Esophagus muscularis mucosa (tissue), 4 donors: ENCODE measurements at places on chromosomes 2 and 18. TPM values are rescaled to one million over a fixed set of nuclear protein-coding genes. Genes with fewer than 3 reads are reported as not detected.

DNA sequence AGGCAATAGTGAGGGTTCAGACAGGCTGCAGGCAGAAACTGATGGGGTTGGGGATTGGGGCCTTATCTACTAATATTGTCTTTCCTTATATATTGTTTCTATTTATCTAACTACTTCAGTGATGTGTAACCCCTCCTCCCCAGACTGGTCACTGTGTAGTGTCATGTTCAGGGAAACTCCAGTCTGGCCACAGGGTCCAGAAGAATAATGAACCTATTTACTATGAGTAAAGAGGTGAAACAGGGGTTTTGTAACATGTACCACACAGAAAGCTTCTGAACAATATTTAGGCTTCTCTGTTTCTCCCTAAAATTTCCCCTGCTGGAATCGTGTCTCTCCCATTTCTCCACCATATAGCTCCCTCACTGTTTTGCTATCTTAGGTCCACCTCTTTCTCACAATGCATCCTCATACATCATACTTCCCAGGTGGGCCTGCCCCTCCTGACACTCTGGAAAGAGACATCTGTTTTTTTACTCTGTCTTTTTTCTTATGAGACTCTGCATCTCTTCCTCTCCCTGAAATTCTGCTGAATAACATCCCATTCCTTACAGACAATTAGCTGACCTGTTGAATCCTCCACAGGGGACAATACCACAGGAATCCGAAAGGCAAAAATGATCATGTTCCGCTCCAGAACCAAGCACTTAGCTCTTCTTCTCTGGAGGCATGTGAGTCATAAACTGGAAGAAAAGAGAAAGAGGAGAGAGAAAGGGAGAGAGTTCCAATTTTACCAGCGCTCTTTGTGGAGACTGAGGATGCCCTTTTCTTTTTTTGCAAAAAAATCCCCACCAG is 154.8 kb downstream of the ZEB2 start:
- no peak for DNase-seq

DNA sequence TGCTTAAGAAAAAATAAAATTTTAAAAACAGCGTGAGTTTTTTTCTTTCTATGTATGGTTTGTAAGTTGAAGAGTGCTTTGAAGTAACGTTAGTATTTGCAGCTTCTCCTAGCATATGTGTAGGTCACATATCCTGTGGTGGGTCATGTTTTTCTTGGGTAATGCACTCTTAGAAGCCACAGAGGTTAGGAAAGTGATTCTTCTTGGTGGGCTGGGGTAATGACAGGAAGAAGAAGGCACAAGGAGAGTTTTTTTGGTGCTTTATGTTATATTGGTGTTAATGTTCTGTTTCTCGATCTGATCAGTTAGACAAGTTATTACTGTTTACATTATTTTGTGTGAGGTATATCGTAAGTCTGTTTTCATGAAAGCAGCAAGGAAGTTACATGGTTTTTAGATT is 109.0 kb downstream of the ICA1L start:
- no peak for DNase-seq

DNA sequence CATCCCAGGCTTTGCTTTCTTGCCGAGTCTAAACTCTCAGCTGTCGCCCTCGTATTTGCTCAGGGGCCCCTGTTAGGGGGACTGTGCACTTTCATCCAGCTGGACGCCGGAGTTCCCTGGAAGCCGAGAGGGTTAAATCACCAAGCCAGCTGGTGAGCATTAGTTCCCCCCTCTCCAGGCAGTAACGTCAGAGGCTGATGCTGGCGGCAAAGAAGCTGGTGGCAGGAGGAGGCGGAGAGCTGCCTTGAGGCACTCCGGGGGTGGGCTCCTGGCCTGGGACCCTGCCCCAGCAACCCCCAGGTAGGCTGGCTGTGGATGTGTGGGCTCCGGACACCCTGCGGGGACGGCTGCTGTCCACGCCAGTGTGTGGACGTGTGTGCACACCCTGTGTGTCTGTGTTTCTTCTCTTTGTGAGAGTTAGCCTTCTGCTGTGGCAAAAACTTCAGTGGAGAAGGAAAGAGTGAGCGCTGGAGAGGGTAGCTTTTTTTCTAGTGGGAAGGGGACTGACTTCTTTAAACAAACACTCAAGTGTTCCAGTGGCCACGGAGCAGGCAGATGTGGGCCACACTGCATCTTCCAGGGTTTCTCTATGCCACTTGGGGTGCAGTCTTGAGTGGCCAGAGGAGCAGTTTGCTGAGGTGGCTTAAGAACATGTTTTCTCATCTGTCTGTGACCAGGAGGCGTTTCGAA is 84.7 kb downstream of the GLI2 start:
- DNase-seq = no peak

DNA sequence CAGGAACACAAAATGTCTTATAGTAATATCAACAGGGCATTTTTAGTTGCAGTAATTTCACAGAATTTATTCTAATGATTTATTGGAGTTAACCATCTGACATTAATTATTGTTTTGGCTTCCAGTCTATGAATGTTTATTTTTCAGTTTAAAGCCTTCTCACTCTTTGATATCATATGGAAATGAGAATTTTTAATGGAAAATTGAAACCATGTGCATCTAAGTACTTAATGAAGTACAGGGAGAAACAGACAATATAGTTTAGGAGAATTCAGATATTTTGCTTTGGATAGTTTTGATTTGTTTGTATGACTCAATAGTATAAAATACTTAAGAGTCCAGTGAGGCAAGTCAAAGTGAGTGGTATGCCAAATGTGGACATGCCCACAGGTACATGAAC is 126.1 kb downstream of the OLA1 start:
- no peak for DNase-seq

DNA sequence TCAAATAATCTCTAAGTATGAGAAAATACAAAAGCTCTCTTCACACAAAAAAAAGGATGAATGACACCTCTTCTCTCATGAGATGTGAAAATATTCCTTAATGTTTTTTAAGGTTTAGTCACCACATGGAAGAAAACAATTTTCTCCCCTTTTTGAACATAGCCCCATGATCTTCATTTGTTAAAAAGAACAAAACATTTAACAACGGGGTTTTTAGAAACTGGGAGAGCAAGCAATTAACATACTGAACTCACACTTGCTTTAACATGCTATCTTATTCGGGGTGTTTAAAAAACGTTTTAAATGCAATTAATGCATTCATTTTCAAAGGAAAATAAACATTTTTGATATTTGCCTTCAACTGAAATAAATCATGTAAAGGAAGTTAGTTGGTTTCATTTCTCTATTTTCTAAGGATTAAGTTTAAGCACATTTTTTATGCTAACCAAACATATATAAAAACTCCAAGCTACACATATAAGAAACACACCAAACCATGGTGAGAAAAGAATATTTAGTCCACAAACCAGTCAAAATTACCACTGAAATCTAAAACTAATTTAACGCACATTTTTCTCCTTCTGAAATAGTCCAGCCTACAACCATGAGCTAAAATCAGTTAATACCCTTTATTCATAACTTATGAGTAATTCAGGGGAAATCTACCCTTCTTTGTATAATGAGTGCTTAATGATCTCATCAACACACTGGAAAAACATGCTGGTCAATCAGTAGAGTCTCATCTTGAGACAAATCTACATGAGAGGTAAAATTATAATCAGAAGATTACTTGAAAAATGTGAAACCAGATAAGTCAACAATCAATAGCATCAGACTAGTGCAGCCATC is 8.2 kb downstream of the FBXO11 start:
- no peak for DNase-seq

GRCh38 chr2:19046986-19047780 is 311.2 kb downstream of the OSR1 start:
- no peak for DNase-seq

GRCh38 chr2:115549611-115550130 is 1107.2 kb downstream of the DPP10 start:
- no peak for DNase-seq

DNA sequence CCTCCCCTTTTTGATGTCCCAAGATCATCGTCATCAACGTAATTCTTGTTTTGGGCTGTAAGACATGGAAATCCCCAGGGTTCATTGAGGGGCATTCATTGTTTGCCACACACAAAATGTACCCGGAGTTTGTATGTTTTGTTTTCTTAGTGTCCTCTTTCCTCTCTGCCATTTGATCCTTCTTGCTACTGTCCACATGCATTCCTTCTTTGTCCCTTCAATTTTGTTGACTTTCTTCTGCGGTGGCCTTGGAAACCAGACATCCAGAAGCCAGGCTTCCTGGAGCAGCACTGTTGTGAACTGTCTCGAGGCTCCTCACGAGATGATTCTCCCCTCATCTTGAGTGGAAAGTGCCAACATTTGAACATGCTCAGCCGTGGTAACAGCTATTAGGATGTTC is 24.8 kb downstream of the IGFBP2 start:
- no peak for DNase-seq

DNA sequence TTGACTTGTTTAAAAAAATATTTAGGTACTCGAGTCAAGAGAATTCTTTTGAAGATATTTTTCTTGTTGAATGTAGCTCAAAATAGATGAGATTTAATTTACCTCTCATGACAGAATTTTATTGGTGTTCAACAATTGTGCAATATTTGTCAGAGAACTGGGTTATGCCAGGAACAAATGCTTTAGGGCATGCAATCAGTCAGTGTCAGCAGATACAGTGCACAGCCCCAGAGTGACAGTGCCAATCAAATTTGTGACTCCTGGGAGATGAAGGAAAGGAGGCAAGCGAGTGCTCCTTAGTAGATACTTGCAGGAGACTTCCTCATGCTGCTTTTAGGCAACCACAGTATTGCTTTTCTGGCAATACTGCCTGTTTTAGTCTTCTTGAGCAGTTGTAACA is 81.2 kb upstream of the DSEL start:
- no peak for DNase-seq

DNA sequence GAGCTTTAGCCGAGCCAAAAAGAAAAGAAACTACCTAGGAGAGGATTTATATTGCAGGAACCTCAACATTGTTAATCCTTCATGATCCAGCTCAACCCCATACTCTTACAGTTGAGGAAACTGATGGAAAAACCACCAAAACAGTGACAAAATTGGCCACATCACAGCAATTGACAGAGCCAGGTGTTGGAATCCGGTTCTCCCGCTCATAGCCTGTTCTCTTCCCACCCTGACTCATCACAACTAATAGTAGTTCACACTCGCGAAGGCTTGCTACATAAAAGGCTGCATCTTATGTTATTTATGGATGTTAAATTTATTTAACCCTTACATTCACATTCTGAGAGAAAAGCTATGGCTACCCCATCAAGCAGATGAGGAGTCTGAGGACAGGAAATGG is 33.7 kb downstream of the SLC9A4 start:
- peak; percentile 24 for DNase-seq

DNA sequence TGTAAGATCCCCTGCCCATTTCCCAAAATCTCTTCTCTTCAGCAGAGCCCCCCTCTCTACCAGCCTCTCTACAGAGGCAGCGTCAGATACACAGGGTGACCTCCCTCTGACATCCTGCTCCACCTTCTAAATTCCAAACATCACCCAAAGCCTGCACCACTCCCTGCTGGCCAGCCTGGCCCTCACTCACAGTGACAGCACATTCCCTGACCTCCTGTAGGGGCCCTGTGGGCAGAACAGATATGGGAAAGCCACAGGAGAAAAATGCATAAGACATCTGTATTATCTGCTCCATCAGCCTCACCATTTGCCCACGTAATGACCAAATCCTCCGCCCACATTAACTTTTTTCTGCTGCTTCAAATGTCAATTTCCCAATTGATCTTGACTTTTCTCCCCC is 40.6 kb downstream of the TRABD2A start:
- DNase-seq = no peak

DNA sequence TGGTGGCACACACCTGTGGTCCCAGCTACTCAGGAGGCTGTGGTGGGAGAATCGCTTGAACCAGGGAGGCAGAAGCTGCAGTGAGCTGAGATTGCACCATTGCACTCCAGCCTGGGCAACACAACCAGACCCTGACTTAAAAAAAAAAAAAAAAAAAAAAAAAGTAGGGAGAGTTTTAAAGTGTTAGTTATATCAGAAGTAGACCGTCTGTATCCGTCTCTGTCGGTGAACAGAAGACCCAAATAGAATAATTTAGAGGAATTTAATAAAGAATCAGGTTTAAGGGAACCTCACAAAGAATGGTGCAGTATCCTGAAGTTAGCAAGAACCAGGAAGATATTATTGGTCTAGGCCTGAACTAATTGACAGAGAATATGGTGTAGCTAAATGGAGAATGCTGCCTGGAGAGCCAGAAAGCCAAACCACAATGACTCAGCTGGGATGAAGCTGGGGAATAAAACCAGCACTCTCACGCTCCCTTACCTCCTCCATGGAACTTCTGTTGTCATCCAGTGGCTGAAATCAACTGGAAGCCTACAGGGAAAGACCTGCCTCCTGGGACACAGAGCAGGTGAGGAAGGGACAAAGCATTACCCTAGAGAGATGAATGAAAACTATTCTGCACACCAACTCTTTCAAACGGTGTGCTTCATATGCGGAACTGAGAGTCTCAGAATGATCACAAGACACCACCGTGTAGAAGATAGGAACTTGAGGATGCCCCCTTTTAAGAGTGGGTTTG is 39.1 kb upstream of the PLEKHM3 start:
- no peak for DNase-seq

GRCh38 chr2:196591621-196592022 is 47.9 kb upstream of the CCDC150 start:
- no peak for DNase-seq

DNA sequence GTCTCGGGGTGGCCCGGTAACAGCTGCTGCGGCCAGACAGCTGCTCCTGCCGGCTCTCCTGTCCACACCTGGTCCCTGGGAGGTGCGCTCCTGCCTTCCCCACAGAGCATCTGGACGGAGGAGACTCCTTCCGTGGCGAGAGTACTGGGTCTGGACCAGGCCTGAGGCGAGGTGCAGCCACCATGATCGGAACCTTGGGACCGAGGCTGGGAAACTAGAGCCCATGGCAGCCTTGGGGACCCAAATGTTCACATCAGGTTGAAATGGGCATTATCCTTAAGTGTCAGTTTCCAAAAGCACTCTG is 628 bp downstream of the GIGYF2 start:
- no peak for DNase-seq

DNA sequence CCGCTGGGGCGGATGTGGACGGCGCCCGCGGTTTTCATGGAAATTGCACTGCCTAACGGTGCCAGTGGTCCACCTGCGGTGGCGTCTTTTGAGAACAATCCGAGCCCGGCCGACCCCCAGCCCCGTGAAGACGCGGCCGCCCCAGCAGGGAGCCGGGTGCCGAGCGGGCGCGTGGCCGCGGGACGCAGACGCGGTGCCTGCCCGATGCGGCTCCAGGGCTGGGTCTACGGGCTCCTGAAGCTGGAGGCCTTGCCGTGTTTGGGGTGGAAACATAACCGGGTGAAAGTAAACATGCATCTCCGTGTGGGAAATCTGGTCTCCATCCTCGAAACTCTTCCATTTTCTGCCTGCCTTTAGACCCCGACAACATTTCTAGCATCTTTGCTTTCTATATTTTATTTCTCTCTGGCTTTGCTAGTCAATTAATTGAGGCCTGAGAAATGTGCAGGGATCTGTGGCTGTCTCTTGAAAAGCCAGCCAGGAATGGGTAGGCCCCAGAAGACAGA is 572 bp downstream of the INPP4A start:
- no peak for DNase-seq

Gene FNDC4
- total RNA-seq = 10.9 TPM

Gene EIF2AK2
- total RNA-seq = 23.7 TPM

Gene TMEM87B
- total RNA-seq = 15.7 TPM

Gene ALPP
- not detected for total RNA-seq

Gene CAVIN2
- total RNA-seq = 179 TPM

Gene KCTD1
- 14.6 TPM for total RNA-seq

Gene GREB1
- 8.0 TPM for total RNA-seq
